EH (cell line): ENCODE measurements at places on chromosomes 1 and 21.
A peak's percentile ranks its signal among the peaks of the same experiment; 100 is the strongest.

DNA sequence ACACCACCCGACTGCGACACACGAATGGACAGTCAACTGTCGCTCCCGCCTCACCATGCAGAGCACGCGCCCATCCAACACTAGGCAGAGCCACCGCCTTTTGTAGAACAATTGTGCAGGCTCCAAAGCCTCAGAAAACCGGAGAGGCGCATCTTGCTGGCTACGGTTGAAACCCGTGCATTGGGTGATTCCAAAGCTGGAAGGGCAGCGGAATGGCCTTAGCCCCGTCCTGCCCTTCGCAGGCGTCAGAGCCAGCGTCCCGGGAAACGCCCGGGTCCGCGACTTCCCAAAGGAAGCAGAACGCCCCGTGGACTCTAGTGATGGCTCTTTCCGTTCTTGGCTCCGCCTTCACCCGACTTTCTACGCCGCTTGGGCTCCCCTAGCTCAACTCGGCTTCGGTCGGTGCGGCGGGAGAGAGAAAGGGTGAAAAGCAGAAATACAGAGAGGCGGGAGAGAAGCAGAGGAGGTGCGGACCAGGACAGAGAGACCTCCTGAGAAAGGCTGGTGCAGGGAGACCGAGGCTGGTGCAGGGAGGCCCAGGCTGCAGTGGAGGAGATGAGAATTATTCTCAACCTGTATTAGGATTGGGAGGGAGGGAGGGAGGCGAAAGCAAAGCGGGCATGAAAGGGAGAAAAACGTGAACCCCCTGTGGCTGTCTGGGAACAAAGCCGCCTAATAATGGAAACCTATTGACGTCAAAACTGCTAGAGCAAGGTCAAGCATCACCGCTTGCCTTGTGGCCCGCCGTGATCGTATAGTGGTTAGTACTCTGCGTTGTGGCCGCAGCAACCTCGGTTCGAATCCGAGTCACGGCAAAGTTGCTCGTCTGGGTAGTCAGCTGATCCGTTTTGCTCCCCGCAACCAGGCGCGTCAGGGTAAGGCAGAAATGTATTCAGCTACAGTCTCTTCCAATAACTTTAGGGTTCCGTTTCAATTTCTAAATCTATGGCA, 99.5 kb downstream of the PRKAB2 start:
- peak; percentile 14 for DNase-seq

GRCh38 chr1:198291924-198292323, 135.1 kb downstream of the NEK7 start:
- no peak for DNase-seq

DNA sequence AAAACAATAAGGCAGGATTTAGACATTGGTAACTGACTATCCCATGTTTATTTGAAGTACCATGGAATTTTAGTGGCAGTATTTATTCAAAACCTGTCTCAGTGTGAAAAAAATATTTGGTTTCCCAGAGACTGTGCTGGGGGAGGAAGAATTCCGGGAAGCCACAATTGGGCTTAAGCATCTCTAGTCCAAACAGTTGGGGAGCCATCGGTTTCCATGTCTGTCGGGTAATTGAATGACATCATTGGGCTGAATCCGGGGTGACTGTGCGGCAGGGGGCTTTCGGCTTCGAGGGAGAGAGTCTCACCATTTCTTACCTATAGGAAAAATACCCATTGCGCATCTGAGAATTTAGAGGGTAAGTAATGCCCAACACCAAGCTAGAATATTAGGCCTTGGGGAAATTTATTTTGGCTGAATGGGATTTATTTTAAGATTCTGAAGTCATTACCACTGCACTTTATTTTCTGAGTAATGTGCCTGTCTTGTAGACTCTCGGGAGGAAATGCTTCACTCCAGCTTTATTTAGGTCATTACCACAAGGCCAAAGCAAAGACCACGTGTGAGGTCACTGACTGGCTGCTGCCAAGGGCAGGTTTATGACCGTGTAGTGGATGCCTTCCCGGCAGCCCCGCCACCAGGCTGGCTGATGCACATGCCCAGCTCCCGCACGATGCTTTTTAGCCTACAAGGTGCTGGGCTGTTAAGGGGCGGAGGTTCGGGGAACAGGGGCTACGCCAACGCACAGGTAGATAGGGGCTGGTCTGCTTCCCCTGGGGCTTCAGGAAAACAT, 23.1 kb upstream of the UMODL1 start:
- DNase-seq, result peak; percentile 98

- peak; percentile 66 for DNase-seq
Observed at GRCh38 chr21:16330082-16330907, 600.5 kb downstream of the USP25 start.

DNA sequence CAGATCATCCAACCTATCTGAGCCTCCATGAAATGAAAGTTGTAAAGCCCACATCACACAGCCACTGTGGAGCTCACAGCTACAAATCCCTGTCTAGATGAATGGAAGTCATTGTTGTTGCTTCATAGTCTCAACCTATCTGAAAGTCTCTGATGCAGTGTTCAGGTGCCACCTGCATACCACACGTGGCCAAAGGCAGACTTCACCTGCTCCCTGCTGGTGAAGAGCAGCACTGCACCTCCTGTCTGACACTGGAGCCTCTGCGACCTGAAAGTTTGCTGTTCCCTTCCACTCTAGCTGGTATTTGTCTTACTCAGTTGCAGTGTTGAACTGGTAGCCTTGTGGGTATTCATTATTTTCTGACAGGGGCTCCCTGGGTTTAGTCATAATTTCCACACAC, 18.4 kb downstream of the LORICRIN start:
- DNase-seq, result no peak

DNA sequence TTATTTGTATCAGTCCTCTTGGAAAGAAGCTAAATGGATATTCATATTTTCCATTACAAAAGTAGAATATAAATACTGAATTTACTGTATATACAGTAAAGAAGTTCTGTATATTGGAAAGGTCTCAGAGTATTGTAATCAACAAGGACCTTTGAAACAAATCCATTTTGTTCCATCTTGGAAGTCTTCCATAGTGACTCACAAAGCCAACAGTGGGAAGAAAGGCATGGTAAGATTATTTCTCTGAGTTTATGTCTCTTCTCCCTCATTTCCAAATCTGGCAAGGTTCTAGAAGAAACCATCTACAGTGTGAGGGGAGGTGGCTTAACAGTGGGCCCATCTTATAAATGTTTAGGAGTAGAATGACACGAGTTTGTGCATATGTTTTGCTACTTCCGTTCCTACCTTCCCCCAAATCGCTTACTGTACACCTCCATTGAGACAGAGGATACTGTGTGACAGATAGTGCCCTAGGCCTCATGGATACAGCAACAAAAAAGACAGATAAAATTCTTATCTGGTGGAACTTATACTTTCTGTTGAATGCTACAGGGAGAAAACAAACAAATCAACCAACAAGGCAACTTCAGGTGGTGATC, 22.1 kb upstream of the SSX2IP start:
- DNase-seq, result peak; percentile 84

GRCh38 chr1:185566995-185567394, 167.2 kb upstream of the HMCN1 start:
- DNase-seq, result peak; percentile 76

- no peak for DNase-seq
Observed at GRCh38 chr1:57307392-57308170, 116.3 kb downstream of the DAB1 start.

DNA sequence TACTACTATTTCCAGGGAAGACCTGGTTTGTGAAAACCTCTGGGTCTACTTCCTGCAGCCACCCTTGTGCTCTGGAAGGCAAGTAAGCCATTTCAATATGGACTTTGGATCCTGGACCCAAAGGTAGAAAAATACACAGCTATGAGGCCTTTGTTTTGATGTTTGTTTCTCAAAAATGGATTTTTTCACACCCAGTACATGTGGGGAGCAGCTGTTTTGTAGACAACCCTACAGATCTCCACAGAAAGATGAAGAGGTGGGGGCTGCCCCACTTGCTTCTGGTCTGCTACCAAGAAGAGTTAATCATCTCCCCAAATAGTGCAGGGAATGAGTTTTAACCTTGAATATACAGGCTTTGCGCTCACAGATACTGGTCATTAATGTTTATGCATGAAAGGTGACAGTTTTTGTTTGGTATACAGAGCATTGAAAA, 29.2 kb downstream of the ZNF281 start:
- DNase-seq, result no peak

DNA sequence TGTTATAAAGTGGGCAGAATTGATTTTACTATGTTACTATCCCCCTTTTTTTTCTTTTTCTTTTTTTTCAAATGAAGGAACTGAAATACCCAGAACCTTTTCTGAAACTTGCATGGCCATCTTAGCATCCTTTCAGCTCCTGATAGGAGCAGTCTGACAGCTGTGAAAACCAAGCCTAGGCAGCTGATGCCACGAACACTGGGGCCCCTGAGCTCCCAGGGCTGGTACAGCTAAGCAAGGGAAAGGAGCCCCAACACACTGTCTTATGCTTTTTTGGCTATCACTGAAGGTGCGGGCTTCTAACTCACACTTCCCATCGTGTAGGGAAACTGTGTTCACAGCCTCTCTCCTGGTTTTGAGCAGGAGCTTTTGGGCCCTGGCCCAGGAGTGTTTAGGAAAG, 23.0 kb upstream of the CAMK1G start:
- no peak for DNase-seq

- DNase-seq, result no peak
Observed at GRCh38 chr1:169105434-169106094, 926 bp upstream of the ATP1B1 start.

GRCh38 chr1:92585831-92586230, 99.1 kb upstream of the GFI1 start:
- DNase-seq, result no peak

DNA sequence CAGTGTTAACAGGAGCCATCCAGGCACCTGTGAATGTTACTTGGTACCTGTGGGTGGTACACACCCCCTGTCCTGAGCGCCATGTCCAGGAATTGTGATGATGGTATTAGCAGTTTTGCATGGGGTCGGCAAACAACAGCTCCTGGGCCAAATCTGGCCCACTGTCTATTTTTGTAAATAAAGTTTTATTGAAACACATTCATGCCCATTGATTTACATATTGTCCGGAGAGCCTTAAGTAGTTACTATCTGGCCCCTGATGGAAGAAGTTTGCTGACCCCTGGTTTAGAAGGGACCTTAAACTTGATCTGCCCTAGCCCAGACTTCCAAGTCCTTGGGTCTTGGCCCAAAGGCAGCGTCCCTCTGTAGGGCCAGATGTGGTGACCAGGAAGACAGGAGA, 58.3 kb downstream of the SPSB1 start:
- DNase-seq, result no peak

GRCh38 chr1:235821361-235821981, 45.2 kb downstream of the LYST start:
- DNase-seq, result peak; percentile 91

DNA sequence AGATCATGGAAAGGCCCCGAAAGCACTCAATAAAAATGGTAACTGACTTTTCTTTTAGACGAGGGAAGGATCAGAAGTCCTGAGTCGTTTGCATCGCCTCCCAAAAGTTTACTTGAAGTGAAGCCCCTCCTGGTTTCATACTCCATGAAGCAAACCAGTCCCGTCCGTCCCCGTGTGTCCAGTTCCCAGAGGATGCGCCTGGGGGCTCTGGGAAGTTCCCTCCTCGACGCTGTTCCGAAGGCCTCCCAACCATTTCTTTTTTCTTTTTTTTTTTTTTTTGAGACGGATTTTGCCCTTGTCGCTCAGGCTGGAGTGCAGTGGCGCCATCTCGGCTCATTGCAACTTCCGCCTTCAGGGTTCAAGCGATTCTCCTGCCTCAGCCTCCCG, 661 bp upstream of the OSCP1 start:
- no peak for DNase-seq

- peak; percentile 88 for DNase-seq
Observed at GRCh38 chr1:109499661-109500536, 6.0 kb downstream of the CYB561D1 start.

DNA sequence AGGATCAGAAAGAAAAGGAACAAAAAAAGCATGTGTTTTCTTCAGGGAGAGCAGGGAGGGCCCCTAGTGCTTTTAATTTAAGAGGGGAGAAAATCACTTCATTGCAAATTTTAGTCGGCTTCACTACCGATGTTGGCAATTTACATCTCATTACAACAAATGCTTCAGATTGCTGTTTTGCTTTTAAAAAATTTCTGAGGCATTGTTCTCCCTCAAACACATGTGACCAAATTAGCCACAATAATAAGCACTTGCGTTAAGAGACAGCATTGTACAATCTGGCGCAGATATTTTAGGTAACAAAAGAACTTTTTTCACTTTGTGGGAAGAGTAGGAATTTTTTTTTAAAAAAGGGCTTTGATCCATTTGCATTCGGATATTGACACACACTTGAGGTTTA, 29.8 kb downstream of the BEND5 start:
- no peak for DNase-seq

DNA sequence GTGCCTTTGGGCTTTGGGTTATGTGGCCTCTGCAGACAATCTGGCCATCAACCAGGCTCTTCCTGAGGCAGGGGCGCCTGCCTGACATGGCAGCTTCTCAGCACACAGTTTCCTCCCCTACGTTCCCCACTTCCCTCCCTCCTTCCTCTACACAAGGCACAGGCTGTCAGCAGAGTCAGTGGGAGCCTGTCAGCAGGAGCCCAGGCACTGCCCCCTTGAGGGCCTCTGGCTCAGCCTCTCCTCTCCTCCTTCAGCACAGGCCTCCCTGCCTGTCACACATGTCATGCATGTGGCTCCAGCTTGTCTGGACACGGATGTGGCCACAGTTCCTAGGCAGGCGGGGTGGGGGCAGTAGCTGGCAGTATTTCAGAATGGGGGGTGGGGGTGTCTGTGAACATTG, 52.2 kb upstream of the ARTN start:
- no peak for DNase-seq

DNA sequence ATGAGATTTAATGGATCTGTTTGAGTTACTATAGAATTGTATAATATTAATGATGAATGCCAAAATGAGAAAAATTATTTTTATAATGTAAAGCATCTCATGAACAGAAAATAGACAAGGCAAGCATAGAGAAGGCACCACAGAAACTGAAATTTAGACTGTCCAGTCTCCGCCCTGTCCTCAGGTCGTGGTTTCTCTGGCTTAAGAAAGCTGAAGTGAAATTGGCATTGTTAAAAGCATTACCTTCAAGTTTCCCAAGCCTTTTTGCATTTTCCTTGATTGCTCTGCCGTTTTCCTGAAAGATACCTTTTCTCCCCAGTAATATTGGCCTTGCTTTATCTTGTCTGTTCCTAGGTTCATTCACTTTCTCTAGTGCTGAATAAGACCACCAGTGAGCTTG, 58.0 kb downstream of the VPS13D start:
- no peak for DNase-seq

GRCh38 chr1:207088161-207088560, 499 bp upstream of the C4BPB start:
- DNase-seq, result peak; percentile 29

DNA sequence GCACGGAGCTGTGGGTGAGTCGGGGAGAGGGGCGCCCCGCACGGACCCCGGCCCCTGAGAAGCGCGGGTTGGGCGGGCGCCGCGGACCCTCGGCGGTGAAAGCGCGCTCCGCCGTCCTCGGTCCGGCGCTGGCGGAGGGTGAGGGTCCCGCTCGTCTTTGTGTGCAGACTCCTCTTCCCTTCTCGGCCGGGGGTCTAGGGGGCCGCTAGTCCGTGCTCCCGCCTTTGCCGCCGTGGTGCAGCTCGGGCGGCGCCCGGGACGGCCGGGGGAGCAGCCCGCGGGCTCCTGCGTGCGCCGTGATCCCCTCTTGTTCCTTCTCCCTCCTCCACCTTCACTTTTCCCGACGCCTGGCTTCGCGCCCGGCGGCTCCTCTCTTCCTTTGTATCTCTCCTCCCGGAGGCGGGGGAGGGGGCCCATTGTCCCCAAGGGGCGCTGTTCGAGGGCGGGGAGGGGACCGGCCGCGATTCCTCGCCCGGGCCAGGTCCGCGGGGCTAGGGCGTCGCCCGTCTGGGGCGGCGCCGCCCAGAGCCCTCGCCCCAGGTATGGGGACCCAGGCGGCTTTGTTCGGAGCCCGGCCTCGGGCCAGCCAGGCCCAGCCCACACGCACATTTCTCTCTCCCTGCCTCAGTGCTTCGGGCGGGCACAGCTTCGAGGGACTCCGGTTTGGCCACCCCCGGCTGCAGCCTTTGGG, 519 bp downstream of the FNBP1L start:
- DNase-seq, result peak; percentile 48
